Transverse colon (tissue), 4 donors: ENCODE measurements at places on chromosomes 2 and 18.

DNA sequence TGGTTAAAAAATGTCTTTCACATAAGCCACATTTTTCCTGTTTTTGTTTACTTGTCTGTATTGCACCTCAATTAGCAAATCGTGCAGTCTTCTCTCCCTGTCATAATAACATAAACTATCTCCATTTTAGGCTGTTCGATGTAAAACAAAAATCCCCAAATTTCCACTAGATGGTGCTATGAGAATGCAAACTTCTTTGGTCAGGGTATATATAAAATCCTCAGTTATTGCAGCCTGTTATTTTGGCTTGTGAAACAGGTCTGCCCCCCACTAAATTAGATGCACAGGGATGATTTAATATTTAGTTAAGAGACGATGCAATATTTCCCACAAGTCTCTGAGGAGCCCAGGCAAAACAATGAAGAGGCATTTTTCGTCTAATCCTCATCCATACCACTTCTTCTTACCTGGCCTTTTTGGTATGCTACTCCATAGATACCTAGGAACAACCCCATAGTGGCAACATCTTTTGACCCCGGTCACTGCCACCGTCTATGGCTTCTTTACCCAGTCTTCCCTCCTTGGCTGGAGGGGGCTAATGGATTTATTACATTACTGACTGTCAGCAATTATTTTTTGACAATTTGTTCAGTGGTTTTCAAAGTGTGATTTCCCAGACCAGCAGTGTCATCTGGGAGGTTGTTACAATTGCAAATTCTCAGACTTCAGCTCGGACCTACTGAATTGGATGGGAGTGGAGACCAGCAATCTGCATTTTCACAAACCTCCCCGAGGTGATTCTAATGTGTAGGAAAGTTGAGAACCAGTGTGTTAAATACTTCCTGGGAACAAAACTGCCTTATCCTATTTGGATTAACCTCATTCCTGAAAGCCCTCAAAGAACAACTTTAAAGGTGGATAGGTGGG, 117.4 kb upstream of the CWC22 start:
- no peak for DNase-seq

DNA sequence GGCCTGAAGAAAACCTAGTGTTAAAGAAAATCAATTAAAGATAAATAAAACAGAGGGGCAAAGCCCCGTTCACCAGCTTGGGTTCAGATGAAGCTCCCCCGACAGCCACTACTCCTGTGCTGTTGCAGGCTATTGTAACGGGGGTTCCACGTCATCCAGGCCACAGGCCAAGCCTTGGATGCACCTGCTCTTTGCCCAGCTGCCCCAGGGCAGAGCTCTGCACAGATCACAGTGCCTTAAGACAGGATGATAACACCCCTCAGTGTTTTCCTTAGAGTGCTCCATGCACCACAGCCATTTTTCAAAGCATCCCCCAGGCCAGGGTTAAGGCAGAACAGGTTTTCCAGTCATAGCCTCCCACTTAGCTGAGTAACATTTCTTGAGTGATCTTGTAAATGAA, 32.0 kb downstream of the FASTKD2 start:
- no peak for DNase-seq

- DNase-seq: peak; percentile 66
These were observed 448 bp downstream of the IMPA2 start for GRCh38 chr18:11981543-11982366.

DNA sequence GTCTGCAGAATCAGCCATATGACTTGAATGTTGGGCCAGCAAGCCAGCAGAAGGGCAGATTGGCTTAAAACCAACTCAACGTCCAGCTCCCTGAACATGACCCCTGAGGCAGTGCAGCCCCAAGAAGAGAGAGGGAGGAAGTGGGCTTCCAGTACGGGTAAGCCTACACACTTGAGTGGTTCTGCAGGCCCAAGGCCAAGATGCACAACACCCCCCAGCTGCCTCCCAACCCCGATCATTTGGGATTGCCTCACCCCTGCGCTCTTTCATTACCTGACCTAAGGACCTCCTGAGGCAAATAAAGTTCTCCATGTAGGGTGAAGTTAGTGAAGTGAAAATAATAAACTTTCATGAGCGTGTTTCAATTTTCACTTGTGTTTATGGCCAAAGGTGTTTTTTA, 536.0 kb downstream of the TNS1 start:
- no peak for DNase-seq

DNA sequence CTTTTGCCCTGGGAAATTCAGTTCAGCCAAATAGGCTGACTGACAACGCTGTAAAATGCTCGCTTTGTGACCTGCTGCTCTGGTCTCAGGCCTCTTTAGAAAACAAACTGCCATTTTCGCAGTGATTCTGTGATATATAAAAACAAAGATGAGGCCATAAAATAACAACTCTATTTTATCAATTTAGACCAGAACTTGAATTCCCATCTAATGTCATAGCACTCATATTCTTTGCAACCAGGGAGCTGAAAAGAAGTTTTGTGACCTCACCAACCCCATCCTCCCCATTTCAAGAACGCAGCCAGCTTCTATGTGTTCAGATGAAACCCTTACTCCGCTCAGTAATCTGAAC, 40.3 kb downstream of the TCF4 start:
- DNase-seq: no peak

DNA sequence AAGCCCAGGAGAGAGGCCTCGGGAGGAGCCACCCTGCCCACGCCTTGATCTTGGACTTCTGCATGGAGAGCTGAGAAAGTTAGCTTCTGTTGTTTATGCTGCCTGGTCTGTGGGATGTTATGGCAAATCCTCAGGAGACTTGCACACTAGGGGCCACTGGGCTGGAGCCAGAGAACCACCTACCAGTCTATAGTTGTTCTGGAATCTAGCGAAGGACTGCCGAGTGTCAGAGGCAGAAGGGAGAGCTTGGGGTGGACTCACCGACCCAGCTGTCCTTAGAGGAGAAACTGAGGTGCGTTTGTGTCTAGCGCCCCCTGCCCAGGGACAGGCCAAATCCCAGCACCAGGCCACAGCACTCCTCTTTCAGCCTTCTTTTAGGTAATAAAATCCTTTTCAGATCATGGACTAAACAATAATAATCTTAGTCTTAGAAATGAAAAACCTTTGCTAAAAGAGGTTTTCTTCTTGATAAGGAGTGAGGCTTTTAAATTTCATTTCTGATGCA, 398.7 kb upstream of the SALL3 start:
- no peak for DNase-seq

DNA sequence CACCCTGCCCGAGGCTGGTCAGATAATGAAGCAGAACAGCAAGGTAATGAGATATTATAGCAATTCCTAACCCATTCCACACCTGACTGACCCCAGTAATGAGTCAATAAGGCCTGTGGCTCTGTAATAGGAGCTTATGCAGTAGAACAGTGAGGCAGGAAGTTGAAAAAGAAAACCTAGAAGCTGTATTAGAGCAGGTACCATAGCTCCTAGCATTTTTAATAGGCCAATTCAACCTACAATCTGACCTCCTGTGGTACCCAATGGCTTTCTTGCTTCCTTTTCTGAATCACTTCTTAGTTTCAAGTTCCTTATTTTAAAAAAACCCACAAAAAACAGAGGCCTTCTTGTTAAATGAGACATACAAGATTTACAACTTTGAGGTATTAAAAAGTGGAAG, 43.6 kb upstream of the MAP2 start:
- no peak for DNase-seq

DNA sequence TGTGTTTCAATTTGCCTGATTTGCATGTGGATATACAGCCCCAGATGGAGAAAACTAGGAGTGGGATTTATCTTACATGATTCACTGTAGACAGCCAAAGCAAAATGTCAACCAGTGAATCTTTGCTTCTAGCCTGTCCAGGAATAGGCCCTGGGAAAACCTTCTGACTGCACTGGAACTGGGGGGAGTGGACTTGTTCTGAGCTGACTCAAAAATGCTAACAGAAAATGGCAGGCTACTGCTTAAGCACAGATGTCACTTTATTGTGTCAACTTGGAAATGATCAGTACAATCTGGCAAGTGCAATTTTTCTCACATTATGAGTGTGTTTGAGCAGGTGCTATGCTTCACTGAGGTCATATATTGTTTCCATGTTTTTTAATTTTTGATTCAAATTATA, 593.7 kb downstream of the NRXN1 start:
- DNase-seq: no peak

DNA sequence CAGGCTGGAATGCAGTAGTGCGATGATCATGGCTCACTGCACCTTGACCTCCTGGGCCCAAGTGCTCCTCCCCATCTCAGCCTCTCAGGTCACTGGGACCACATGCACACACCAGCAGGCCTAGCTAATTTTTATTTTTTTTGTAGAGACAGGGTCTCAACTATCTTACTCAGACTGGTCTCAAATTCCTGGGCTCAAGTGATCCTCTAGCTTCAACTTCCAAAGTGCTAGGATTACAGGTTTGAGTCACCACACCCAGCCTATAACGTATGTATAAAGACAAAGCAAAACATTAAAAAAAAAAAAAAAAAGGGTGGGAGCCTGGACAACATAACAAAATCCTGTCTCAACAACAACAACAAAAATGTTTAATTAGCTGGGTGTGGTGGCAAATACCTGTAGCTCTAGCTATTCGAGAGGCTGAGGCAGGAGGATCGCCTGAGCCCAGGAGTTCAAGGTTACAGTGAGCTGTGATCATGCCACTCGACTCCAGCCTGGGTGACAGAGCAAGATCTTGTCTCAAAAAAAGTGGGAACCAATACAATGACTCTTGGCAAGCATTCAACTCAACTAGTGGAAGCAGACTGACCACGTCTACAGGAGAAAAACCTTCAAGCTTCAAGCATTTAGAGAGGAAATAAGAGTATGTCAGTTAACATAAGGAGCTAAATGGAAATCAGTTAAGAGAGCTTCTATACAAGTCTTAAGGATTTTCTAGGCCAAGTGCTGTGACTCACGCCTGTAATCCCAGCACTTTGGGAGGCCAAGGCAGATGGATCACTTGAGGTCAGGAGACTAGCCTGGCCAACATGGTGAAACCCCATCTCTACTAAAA, 2.6 kb downstream of the GTF3C2 start:
- no peak for DNase-seq

DNA sequence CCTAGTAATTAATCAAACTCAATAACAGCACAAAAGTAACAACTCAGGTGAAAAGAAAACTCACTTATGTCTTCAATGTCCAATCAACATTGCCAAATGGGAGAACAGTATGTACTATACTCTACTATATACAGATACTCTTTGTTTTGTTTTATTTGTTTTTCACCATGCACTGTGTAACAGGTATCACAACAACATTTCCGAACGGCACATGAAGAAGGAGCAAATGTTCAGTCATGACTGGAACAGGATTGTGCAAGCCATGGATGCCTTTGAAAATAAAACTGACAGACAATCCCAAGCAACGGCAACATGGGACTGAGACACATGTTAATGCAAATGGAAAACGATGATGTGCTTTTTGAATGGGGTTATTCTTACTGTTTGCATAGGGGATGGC, 334.9 kb upstream of the THUMPD2 start:
- DNase-seq: no peak

DNA sequence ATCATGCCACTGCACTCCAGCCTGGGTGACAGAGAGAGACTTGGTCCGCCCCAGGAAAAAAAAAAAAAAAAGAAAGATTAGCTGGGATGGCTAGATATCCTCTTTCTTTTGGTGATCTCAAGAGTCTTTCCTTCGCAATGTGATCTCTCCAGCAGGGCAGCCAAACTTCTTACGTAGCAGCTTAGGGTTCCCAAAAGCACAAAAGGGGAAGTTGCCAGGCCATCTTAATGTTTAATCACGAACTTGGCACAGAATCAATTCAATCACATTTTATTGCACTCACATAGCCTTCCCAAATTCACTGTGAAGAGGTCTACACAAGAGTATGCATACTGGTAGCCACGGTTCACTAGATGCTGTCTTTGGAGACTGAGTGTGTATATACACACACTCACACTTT, 53.1 kb downstream of the VIL1 start:
- DNase-seq: no peak

- DNase-seq: peak; percentile 51
These were observed 151.7 kb upstream of the ITGA4 start for GRCh38 chr2:181305301-181306123.

GRCh38 chr2:236369661-236370062, 105.5 kb upstream of the ASB18 start:
- no peak for DNase-seq

DNA sequence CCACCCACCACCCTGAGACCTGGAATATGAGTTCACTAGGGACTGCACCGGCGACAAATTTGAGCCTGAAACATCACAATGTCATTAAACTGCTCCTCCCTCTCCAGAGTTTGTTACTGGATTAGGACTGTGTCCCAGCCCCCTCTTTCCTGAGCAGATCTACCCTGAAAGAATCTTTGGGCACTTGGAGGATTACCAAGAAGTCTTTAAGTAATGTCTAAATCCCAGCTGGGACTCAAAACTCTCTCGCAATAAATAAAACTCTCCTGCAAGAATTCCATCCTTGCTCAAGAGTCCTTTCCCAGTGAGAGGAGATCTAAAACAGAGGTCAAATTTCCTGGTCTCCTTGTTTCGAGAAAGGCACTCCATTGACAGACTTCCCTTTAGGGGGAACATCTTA, 20.9 kb downstream of the GKN2 start:
- no peak for DNase-seq

GRCh38 chr2:159550231-159550630, 66.1 kb downstream of the BAZ2B start:
- no peak for DNase-seq

DNA sequence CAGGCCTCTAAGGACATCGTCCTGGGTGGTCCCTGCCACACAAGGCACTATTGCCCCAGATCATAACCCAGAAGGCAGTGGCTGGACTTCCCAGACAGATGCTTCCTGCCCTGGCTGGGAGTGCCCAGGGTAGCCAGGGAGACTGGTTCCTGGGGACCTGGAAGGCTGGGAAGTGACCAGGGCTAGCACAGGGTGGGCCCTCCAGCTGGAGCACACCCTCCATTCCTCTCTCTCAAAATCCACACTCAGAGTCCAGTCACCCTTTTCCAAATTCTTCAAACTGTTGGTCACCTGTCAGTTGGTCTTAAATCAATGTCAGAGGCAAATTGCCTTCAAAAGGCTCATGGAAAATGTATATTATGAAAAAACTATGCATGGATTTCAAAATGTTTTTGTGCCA, 11.6 kb upstream of the TUBB6 start:
- DNase-seq: no peak

DNA sequence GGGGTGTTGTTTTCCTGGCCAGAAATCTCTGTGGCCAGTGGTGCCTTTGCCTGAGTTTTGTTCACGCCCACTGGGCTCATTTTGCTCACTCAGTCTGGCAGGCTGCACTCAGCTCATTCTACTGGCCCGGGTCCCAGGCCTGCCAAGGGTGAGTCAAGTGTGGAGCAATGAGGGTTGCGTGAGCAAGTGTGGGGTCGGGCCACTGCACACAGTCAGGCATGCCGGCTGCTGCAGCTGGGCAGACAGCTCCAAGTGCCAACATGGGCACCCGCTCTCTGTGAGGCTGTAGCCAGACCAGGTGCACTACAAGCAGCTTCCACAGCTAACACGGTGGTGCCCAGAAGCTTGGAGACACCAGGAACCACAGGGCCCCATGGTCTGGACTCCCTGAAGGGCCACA, 801.1 kb upstream of the RAB6C start:
- no peak for DNase-seq

GRCh38 chr2:154568413-154568812, 130.1 kb upstream of the KCNJ3 start:
- no peak for DNase-seq
